ENCODE measurements at places on chromosomes 4 and X.

GRCh38 chr4:54318904-54319303, 89.8 kb downstream of the PDGFRA start:
- no peaks in the 10 kb centered on the region for H3K4me1 ChIP-seq
- no peak overlapping the region for H3K4me3 ChIP-seq
- no peaks in the 10 kb centered on the region for H3K36me3 ChIP-seq
- no peak overlapping the region for H3K27ac ChIP-seq

DNA sequence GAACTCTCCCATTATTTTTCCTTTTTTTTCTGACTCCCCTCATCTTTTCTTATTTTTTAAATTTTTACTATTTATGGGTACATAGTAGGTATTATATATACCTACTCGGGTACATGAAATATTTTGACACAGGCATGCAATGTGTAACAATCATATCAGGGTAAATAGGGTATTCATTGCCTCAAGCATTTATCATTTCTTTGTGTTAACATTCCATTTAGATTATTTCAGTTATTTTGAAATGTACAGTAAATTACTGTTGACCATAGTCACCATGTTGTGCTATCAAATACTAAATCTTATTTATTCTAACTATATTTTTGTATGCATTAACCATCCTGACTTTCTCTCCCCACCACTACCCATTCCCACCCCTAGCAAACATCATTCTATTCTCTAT, 33.8 kb upstream of the SLIT2 start:
- no peaks in the 10 kb centered on the region for H3K36me3 ChIP-seq
- H3K4me3 ChIP-seq: no peak overlapping the region
- no peaks in the 10 kb centered on the region for H3K4me1 ChIP-seq
- H3K27me3 ChIP-seq: no peaks in the 10 kb centered on the region

- no peaks in the 10 kb centered on the region for H3K36me3 ChIP-seq
- no peaks in the 10 kb centered on the region for H3K4me1 ChIP-seq
- no peak overlapping the region for H3K4me3 ChIP-seq
- H3K27ac ChIP-seq: no peak overlapping the region
Observed at GRCh38 chr4:11049001-11049400, 364.4 kb upstream of the CLNK start.

DNA sequence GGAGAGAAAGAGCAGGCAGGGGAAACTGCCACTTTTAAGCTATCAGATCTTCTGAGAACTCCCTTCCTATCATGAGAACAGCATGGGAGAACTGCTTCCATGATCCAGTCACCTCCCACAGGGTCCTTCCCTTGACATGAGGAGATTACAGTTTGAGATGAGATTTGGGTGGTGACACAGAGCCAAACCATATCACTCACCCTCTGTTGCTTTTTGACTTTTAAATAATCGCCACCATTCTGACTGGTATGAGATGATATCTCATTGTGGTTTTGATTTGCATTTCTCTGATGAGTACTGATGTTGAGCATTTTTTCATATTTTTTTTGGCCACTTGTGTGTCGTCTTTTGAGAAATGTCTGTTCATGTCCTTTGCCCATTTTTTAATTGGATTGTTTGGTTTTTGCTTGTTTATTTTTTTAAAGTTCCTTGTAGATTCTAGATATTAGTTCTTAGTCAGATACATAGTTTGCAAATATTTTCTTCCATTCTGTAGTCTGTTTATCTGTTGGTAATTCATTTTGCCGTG, 6.5 kb upstream of the PAQR3 start:
- H3K36me3 ChIP-seq: no peaks in the 10 kb centered on the region
- H3K4me3 ChIP-seq: no peak overlapping the region
- DNase-seq: no peak
- H3K27ac ChIP-seq: no peak overlapping the region

DNA sequence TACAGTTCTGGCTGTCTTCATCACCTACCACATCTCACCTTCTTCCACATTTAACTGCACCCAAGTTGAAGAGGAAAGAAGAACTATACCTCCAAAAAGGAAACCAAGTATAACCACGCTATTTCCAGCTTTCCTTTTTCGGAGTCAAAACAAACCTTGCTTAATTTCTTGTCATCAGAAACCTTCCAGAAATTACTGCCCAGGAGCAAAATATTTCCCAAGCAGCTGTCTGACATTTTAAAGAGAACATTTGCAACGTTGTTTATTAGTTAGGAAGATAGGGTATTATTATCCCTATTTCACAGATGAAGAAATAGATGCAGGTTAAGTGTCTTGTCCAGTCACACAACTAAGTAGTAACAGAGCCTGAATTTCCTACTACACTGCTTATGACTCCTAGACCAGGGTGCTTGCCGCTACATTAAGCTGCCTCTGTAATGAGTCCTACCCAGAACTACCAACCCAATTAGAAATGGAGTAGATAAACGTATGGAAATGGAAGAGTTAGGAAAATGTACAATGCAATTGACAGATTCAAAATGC, 2.2 kb upstream of the ACSL4 start:
- no peak overlapping the region for H3K27ac ChIP-seq
- no peaks in the 10 kb centered on the region for H3K27me3 ChIP-seq
- no peak overlapping the region for H3K4me3 ChIP-seq
- H3K4me1 ChIP-seq: peaks cover 15% of the 10 kb centered on the region
- no peak for DNase-seq

DNA sequence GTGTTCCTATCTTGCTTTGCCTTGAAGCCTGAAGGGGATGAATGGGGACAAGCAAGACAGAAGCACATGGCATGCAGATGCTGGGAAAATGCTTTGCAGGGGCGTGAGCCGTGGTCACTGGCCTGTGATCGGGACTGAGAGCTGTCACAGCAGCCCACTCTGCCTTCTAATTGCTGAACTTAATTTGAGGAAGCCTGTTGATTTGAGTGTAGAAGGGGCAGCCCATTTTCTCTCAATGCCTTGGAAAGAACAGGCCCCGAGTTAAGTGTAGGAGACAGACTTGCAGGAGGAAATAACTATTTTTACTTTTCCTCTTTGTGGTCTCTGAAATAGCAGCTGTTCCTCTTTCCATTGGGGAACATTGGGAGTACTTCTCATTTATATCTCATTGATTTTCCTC, 26.1 kb upstream of the TBC1D1 start:
- no peak for DNase-seq
- H3K4me1 ChIP-seq: no peaks in the 10 kb centered on the region
- H3K4me3 ChIP-seq: no peak overlapping the region
- no peaks in the 10 kb centered on the region for H3K27me3 ChIP-seq
- no peak overlapping the region for H3K27ac ChIP-seq

DNA sequence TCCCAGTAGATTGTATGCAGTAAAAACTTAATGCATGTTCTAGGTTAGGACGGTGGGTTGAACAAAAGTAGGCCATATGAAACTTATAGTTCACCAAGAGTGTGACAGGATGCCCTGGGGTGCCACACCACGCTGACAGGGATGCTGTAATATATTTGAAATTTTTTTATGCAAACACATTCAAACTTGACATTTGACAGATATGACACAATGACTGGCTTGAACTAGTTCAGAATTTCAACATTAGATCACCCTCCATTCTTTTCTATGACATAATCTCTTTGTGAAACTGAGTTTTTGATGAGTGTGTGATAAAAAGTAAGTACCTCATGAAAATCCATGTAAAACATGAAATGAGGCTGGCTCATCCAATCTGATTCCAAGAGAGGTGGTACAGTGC, 198.4 kb downstream of the PALLD start:
- no peaks in the 10 kb centered on the region for H3K36me3 ChIP-seq
- H3K4me3 ChIP-seq: no peak overlapping the region
- DNase-seq: no peak
- H3K27ac ChIP-seq: no peak overlapping the region
- H3K4me1 ChIP-seq: no peaks in the 10 kb centered on the region
- no peaks in the 10 kb centered on the region for H3K27me3 ChIP-seq

GRCh38 chr4:181766061-181766548, 477.1 kb upstream of the TENM3 start:
- no peak for DNase-seq
- no peak overlapping the region for H3K4me3 ChIP-seq
- H3K36me3 ChIP-seq: no peaks in the 10 kb centered on the region
- H3K27ac ChIP-seq: no peak overlapping the region

DNA sequence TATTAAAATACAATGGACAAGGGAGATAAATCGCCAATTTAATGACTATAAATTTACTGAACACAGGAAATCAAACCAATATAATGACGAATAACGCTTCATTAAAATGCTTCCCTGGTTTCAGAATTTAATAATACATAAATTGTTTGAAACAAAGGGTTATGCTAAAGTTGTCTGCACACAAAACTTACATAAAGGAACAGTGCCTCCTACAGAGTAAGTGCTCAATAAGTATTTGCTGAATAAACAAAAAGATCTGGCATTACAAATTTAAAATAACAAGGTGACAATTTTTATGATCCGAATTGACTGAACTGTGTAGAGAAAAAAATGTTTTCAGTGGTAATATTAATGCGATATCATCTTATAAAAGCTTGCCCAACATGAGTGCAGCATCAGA, 69.6 kb downstream of the NOCT start:
- H3K27me3 ChIP-seq: no peaks in the 10 kb centered on the region
- H3K36me3 ChIP-seq: no peaks in the 10 kb centered on the region
- peak overlapping the region; percentile 96 for H3K27ac ChIP-seq
- DNase-seq: peak; percentile 28
- H3K4me1 ChIP-seq: peaks cover 29% of the 10 kb centered on the region

- no peaks in the 10 kb centered on the region for H3K4me1 ChIP-seq
- no peak for DNase-seq
- H3K27me3 ChIP-seq: no peaks in the 10 kb centered on the region
- H3K36me3 ChIP-seq: no peaks in the 10 kb centered on the region
- no peak overlapping the region for H3K27ac ChIP-seq
Observed at GRCh38 chr4:146846882-146847281, 98.8 kb downstream of the TTC29 start.

DNA sequence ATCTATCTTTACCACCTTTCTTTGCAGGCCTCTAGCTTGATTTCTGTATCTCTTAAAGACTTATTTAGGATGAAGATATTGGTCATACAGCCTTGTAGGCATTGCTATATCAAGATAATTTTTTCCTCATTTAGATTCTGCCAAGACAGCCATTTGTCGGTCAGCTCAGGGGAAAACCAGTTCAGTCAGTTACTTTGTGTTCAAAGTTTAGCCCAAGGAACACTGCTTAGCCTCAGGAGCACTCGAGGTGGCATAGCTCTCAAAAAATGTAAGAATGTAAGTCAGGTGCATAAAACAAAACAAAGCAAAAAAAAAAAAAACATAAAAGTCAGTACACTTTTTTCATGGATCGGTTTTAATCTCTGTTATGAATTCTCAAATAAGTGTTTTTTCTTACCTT, 43.4 kb downstream of the NRK start:
- H3K4me3 ChIP-seq: no peak overlapping the region
- no peaks in the 10 kb centered on the region for H3K27me3 ChIP-seq
- H3K27ac ChIP-seq: no peak overlapping the region
- no peak for DNase-seq

- H3K4me3 ChIP-seq: no peak overlapping the region
- H3K36me3 ChIP-seq: peaks cover 4% of the 10 kb centered on the region
- no peak for DNase-seq
Observed at GRCh38 chr4:142064181-142064580, 427.8 kb downstream of the IL15 start.

- H3K4me3 ChIP-seq: no peak overlapping the region
- H3K4me1 ChIP-seq: no peaks in the 10 kb centered on the region
- H3K27me3 ChIP-seq: no peaks in the 10 kb centered on the region
- no peaks in the 10 kb centered on the region for H3K36me3 ChIP-seq
- no peak overlapping the region for H3K27ac ChIP-seq
Observed at GRCh38 chr4:151600432-151600831, 160.4 kb downstream of the GATB start.

DNA sequence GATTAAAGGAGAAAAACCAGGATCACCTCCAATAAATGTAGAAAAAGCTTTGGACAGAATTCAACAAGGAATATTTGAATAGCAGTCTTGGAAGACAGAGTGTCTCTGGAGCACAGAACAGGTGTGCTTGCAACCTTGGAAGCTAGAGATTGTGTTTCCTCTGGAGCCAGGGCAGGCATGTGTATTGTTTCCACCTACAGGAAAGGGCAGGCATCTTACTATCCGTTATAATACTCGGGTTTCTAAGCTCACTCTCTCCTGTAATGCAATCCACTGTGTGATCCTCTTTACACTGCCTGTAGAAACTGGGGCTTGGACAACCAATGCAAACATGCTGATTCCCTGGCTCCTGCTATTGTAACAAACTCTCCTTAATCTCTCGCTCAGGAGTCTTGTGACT, 14.4 kb downstream of the CCDC110 start:
- no peak overlapping the region for H3K27ac ChIP-seq
- DNase-seq: no peak
- H3K4me1 ChIP-seq: no peaks in the 10 kb centered on the region
- H3K36me3 ChIP-seq: no peaks in the 10 kb centered on the region
- no peaks in the 10 kb centered on the region for H3K27me3 ChIP-seq
- H3K4me3 ChIP-seq: no peak overlapping the region

DNA sequence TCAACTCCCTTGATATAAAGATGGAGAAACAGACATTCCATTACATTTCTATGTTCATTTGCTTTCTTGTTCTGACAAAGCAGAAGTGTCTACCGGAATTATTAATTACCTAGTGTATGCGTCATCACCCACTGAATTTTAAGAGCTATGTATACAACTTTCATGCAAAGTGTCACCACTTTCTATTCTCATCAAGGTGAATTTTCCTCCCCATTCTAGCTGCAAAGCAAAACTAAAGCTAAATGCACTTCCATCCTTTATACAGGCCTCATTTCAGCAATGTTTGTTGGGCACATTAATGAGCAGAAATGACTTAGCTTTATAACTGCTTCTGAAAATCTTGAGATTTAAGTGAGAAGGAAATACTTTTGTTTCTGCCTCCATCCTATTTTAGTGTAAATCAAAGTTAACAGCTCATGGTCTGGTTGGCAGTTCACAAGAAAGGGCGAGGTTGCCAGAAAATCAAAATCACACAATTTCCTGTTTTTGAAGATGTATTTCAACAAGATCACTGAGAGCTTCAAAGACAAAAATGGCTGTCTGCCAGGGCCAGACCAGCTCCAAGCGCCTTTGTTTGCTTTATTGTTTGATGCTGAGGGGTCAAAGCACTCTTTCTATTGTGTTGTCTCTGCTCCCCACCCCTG, 7.2 kb upstream of the FAM9C start:
- DNase-seq: peak; percentile 61
- H3K4me3 ChIP-seq: no peak overlapping the region
- peaks cover 88% of the 10 kb centered on the region for H3K4me1 ChIP-seq
- no peaks in the 10 kb centered on the region for H3K36me3 ChIP-seq
- no peaks in the 10 kb centered on the region for H3K27me3 ChIP-seq

DNA sequence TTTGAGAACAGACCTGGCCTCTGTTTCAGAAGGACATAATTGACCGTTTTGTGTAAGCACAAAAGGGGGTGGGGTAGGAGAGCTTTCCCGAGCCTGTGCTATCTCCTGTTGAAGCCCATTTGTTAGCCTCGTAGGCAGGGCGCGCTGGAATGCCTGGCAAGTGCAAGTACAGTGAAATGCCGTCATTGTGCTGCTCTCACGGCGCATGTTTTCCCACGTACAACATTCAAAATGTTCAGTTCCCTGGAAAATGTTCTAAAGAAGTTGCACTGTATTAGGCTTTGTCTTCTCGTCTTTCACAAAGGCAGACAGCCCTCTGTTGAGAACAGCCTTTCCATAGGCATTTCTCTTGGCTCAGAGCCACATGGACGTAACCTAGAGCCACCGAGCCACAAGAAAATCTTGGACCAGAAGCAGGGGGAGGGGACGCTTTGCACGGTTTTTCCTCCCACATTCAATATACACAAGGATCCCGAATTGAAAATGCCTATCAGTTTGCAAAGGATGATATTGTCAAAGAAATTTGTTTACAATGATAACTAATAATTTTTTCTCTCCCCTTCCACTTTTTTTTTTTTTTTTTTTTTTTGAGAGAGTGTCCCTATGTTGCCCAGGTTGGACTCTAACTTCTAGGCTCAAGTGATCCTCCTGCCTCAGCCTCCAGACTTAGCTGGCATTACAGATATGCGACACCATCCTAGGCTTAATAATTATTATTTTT, 54.6 kb upstream of the RAPGEF2 start:
- DNase-seq: no peak
- H3K4me1 ChIP-seq: no peaks in the 10 kb centered on the region
- no peak overlapping the region for H3K4me3 ChIP-seq
- no peaks in the 10 kb centered on the region for H3K27me3 ChIP-seq

Measured in CD4-positive, alpha-beta memory T cell (primary cell).